ENCODE measurements at places on chromosomes 3 and 15.
A peak's percentile ranks its signal among the peaks of the same experiment; 100 is the strongest.

DNA sequence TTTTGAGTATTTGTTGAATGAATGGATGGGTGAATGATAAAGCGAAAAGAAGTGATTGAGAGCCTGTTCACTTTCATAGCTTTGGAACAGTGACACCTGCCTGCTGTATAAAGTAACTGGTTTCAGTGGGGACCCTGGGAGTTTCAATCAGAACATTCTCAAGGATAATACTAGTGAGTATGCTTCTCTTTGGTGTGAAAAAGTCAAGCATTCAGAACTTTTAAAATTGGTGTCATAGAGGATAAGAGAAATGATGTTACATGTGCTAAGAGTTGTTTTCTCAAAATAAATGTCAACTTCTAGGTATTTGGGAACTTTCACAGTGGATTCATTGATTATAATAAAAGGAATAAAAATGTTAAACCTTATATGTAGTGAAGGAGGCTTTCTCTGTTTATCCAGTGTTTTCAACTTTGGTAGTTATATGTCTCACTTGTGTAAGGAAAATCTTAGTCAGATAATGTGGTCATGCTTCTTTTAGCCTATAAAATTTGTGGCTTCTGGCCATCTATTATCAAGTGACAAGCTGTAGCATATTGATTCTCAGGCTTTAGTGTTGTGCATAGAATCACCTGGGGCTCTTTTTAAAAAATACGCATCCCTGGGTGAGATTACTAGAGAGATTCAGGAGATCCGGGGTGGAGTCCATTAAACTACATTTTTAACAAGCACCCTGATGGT is 11.9 kb downstream of the LRCH3 start:
- DNase-seq = no peak

GRCh38 chr3:16316847-16317560 is 52.0 kb downstream of the OXNAD1 start:
- no peak for DNase-seq

GRCh38 chr3:86333636-86334035 is 657.3 kb downstream of the VGLL3 start:
- no peak for DNase-seq

GRCh38 chr15:60477916-60478565 is 901 bp downstream of the ICE2 start:
- DNase-seq = no peak

DNA sequence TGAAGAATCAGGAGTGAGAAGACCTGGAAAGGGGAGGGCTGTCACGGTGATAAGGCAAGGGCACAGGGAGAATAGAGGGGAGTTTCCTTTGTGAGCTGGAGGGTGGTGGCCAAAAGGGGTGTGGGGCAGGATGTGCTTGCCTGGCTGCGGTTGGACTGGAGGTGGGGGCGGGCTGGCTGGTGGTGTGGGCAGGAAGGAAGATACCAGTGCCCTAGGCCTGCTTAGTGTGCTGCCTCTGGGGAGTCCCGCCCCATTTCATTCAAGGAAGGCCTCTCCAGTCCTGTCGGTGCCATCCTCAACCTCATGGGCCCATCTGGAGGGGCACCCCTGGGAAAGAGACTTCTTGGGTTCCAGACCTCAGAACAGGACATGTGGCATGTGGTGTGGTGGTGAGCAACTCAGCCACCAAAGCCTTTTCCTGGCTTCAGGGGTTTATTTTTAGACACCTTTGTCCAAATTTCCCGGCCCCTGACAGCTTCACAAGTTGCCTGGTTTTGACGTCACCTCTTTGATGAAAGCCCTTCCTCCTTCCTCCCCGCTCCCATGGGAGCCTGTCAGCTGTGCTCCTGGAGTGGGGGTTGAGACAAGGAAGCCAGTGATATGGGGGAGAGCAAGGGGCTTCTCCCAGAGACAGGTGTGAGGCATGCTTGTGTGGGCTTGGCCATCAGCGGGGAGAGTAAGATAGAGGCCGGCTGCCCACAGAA is 15.6 kb downstream of the TEX264 start:
- DNase-seq = no peak

DNA sequence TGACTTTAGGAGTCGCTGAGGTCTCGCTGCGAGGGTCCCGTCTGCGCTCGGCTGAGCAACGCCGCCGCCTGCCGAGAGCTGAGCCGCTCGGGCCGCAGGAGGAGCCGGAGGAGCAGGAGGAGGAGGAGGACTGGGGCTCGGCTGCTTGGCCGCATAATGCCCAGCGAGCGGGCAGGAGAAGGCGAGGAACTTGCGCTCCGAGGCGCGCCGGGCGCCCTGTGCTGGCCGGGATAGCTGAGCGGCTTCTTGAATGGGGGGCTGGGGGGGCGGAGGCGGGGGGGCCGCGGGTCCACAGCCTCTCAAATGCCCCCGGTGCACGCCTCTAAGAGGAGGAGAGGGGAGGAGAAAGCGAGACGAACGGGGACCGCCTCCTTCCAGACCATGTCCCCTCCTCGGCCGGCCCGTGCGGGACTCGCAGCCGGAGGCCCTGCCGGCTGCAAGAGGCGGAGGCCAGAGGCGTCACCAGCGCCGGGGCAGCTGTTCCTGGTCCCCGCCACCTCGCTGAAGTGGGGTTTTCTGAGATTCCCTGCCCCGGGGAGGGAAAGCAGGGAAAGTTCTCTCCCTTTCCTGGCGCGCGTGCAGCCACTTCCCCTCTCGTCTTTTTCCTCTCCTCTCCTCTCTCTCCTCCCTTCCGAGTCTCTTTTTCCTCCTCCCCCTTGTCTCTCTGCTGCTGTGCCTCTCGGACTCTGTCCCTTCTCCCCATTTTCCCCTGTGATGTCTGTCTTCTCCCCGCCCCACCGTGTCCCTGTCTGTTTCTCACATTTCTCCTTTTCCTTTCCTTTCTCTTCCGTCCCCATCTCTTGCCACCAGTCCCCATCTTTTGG is at the start of gene ADAMTS9:
TSS of gene ADAMTS9 (minus strand) at position 220 of the 824 bp plus-strand sequence. CDS start 343 bp downstream, outside the sequence.
- peak; percentile 58 for DNase-seq

GRCh38 chr3:156472684-156473083 is 82.2 kb downstream of the SSR3 start:
- DNase-seq = no peak

Measured in midbrain (tissue), 1 donor.